Upper lobe of left lung (tissue), 6 donors: ENCODE measurements at places on chromosomes 1 and 21. TPM values are rescaled to one million over a fixed set of nuclear protein-coding genes. Genes with fewer than 3 reads are reported as not detected.

Gene RGS18
- 7.1 TPM for total RNA-seq

- H3K4me1 ChIP-seq: peaks cover 9% of the 10 kb centered on the region
- no peaks in the 10 kb centered on the region for H3K36me3 ChIP-seq
- no peaks in the 10 kb centered on the region for H3K27me3 ChIP-seq
- peak; percentile 66 for DNase-seq
These were observed 11.0 kb upstream of the LMX1A start for GRCh38 chr1:165367375-165367993.

Gene GNAI3
- total RNA-seq: 4.2 TPM

Gene ACTN2
- 1.4 TPM for total RNA-seq

DNA sequence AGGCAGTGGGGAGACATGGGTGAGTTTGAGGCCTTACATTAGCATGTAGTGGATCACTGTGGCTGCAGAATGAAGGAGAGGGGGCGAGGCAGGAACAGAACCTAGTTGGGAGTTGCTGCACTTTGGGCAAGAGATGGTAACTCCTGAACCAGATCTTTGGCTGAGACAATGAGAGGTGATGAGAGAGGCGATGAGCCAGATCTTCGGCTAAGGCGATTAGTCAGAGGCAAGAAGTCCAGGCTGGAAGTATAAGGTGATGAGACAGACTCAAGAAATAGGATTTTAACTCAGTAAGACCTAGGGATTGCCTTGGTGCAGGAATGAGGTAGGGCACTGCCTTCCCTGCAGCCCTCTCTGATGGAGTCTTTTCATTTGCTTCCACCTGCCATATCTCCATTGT, 9.1 kb upstream of the ARTN start:
- peaks cover 12% of the 10 kb centered on the region for H3K36me3 ChIP-seq
- no peak for DNase-seq
- H3K4me3 ChIP-seq: no peak overlapping the region
- no peaks in the 10 kb centered on the region for H3K27me3 ChIP-seq
- H3K27ac ChIP-seq: no peak overlapping the region
- no peaks in the 10 kb centered on the region for H3K4me1 ChIP-seq

DNA sequence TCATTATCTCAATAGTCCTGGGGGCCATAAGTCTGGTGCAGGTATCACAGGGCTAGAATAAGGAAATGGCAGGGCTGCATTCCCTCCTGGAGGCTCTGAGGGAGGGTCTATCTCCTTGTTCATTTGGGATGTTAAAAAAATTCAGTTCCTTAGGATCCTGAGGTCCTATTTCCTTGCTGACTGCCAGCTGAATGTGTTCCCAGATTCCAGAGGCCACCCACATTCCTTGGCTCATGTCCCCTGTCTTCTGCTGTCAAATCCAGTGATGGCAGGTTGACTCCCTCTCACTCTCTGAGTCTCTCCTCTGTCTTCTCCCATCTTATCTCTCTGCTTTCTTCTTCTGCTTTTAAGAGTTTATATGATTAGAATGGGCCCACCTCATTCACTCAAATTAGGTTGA, 400.6 kb downstream of the PTPRU start:
- H3K27me3 ChIP-seq: no peaks in the 10 kb centered on the region
- no peak overlapping the region for H3K27ac ChIP-seq
- H3K4me3 ChIP-seq: no peak overlapping the region
- DNase-seq: no peak
- H3K4me1 ChIP-seq: no peaks in the 10 kb centered on the region

- DNase-seq: no peak
- H3K4me3 ChIP-seq: no peak overlapping the region
- no peaks in the 10 kb centered on the region for H3K36me3 ChIP-seq
- peaks cover 7% of the 10 kb centered on the region for H3K4me1 ChIP-seq
These were observed 141.4 kb downstream of the PLPP3 start for GRCh38 chr1:56437959-56438358.

- H3K4me3 ChIP-seq: no peak overlapping the region
- H3K27ac ChIP-seq: no peak overlapping the region
- no peak for DNase-seq
These were observed 169.1 kb upstream of the SYT6 start for GRCh38 chr1:114322734-114323133.

Gene BRDT
- total RNA-seq: not detected

DNA sequence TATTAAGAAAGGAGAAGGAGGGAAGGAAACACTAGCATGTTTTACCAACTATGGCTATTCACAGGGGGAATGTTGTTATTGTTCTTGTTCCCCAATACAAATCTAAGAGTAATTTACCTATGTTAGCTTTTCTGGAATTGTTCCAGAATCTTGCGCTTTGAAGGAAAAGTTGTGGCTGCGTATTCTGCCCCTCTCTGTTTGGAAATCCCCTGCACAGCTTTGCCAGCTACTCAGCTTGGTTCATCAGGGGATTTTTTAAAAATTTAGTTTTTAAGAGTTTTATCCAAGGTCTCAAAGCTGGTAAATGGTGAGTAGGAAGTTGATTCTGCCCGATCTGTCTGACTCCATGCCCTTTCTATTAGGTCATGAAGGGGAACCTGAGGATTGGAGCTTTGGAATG, 9.5 kb upstream of the IRF6 start:
- H3K4me1 ChIP-seq: no peaks in the 10 kb centered on the region
- no peaks in the 10 kb centered on the region for H3K27me3 ChIP-seq
- no peaks in the 10 kb centered on the region for H3K36me3 ChIP-seq
- no peak for DNase-seq

DNA sequence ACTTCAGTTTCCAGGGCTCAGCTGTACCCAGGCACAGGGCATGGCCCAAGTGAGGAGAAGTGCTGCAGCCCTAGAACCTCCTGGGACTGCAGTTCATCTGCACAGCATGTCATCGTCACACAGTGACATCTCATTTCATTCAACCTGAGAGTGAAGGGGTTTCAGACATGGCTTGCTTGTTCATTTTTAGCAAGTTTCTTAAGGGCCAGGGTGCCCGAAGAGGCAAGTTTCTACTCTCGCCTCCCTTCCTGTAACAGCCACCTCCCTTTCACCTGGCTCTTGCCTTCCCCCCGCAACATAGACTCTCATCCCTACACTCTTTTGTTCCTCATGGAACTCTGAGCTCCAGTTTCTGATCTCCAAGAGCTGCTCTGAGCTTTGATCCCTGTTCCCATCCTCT, 108.1 kb downstream of the C1orf21 start:
- no peak for DNase-seq
- no peaks in the 10 kb centered on the region for H3K36me3 ChIP-seq
- H3K27ac ChIP-seq: no peak overlapping the region
- no peaks in the 10 kb centered on the region for H3K27me3 ChIP-seq
- H3K4me3 ChIP-seq: no peak overlapping the region

- H3K36me3 ChIP-seq: no peaks in the 10 kb centered on the region
- DNase-seq: peak; percentile 33
- no peak overlapping the region for H3K27ac ChIP-seq
- peaks cover 22% of the 10 kb centered on the region for H3K4me1 ChIP-seq
These were observed 51.0 kb downstream of the KIAA0319L start for GRCh38 chr1:35505911-35506798.

Gene PLA2G2C
- total RNA-seq: not detected

- no peak for DNase-seq
- H3K4me3 ChIP-seq: no peak overlapping the region
- no peaks in the 10 kb centered on the region for H3K36me3 ChIP-seq
- H3K27ac ChIP-seq: no peak overlapping the region
These were observed 476.3 kb upstream of the ZRANB2 start for GRCh38 chr1:71557138-71557537.

DNA sequence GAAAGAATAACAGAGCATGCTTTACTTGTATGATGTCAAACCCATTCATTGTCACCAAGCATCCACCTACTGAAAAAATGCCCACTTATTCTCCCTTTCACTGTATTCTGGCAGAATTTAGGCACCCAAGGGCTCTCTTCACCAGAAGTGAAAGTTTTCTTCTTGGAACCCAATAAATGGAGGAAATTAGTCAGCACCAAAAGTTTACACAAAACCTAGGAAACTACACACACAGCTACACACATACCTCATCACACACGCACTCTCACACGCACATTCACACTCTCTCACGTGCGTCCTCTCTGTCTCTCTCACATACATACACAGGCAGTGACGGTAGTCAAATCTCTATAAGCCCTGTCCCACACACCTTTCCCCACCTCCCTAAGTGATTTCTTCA, 37.6 kb downstream of the MCOLN2 start:
- H3K36me3 ChIP-seq: no peaks in the 10 kb centered on the region
- no peak overlapping the region for H3K27ac ChIP-seq
- H3K27me3 ChIP-seq: no peaks in the 10 kb centered on the region
- DNase-seq: no peak
- no peaks in the 10 kb centered on the region for H3K4me1 ChIP-seq
- no peak overlapping the region for H3K4me3 ChIP-seq

DNA sequence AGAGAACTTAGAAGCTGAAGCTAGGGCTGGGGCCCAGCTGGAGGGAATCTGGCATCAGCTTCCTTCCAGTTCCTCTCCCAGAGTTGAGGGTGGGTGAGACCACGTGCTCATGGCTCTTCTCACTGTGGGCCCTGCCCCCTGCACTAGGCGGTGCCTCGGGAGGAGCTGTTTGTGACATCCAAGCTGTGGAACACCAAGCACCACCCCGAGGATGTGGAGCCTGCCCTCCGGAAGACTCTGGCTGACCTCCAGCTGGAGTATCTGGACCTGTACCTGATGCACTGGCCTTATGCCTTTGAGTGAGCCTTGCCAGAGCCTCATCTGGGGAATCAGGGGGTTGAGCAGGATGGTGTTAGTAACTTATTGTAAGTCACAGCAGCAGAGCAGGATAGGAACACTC, 16.1 kb downstream of the AKR1A1 start:
- peaks cover 13% of the 10 kb centered on the region for H3K4me1 ChIP-seq
- H3K27me3 ChIP-seq: no peaks in the 10 kb centered on the region
- H3K4me3 ChIP-seq: no peak overlapping the region

Gene TMPRSS3
- 12.5 TPM for total RNA-seq

Gene AHDC1
- total RNA-seq: 31.4 TPM

DNA sequence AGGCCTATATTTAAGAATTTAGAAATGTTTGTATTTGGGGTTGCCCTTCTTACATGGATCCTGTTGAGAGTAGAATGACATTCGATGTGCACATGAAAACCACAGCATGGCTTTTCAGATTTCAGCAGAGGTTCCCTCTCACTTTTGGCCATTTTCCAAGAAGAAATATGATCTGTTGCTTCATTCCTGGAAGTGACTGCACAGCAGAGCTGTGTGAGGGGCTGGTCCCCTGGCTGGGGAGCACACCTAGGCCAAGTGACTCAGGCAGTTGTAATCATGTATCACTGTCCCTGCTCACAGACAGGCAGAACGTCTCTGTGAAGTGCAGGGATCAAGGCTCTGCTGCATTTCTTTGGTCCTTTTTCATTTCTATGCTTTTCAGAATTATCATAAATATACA, 32.3 kb downstream of the AGT start:
- H3K36me3 ChIP-seq: peaks cover 94% of the 10 kb centered on the region
- no peaks in the 10 kb centered on the region for H3K27me3 ChIP-seq
- no peaks in the 10 kb centered on the region for H3K4me1 ChIP-seq
- no peak overlapping the region for H3K4me3 ChIP-seq
- H3K27ac ChIP-seq: no peak overlapping the region
- no peak for DNase-seq

Gene LRRC38
- 0.11 TPM for total RNA-seq

Gene OPRD1
- not detected for total RNA-seq

- H3K27ac ChIP-seq: no peak overlapping the region
- peaks cover 6% of the 10 kb centered on the region for H3K4me1 ChIP-seq
- H3K36me3 ChIP-seq: no peaks in the 10 kb centered on the region
- no peak overlapping the region for H3K4me3 ChIP-seq
- H3K27me3 ChIP-seq: no peaks in the 10 kb centered on the region
These were observed 54.1 kb upstream of the TRIM67 start for GRCh38 chr1:231107600-231108326.

Gene CENPF
- total RNA-seq: 3.5 TPM

- DNase-seq: no peak
- H3K27ac ChIP-seq: no peak overlapping the region
- no peaks in the 10 kb centered on the region for H3K27me3 ChIP-seq
- no peak overlapping the region for H3K4me3 ChIP-seq
- no peaks in the 10 kb centered on the region for H3K36me3 ChIP-seq
These were observed 100.8 kb upstream of the DNAH14 start for GRCh38 chr1:224828691-224829090.

Gene HSPB7
- 4.8 TPM for total RNA-seq

DNA sequence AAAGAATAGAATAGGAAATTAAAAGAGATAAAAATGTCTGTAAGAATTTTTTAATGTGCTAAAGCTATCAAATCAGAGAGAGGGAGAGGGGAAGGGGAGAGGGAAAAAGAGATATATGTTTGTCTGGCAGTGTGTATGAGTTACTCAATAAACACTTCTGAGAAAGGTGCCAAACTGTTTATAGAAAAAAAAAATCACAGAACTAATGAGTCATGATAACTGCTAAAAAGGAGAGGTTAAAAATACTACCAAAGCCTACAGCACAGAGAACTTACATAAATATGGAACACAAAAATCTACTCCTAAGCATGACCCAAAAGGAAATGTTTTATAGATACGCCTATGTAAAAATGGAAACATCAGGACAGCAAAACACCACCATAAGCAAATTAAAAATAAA, 45.4 kb downstream of the SELENOF start:
- no peaks in the 10 kb centered on the region for H3K27me3 ChIP-seq
- DNase-seq: no peak
- no peaks in the 10 kb centered on the region for H3K4me1 ChIP-seq
- no peak overlapping the region for H3K27ac ChIP-seq

Gene GOLT1A
- 10.1 TPM for total RNA-seq

Gene SUMO3
- 95.4 TPM for total RNA-seq

- no peaks in the 10 kb centered on the region for H3K27me3 ChIP-seq
These were observed 199.1 kb downstream of the SLC45A1 start for GRCh38 chr1:8516793-8517556.

- no peak overlapping the region for H3K27ac ChIP-seq
- H3K4me1 ChIP-seq: no peaks in the 10 kb centered on the region
- no peaks in the 10 kb centered on the region for H3K36me3 ChIP-seq
- H3K4me3 ChIP-seq: no peak overlapping the region
These were observed 48.7 kb downstream of the TNN start for GRCh38 chr1:175116210-175116798.

Gene RHCE
- 2.4 TPM for total RNA-seq

Gene OLFML3
- 36.6 TPM for total RNA-seq

Gene ADCY10
- total RNA-seq: 0.11 TPM

DNA sequence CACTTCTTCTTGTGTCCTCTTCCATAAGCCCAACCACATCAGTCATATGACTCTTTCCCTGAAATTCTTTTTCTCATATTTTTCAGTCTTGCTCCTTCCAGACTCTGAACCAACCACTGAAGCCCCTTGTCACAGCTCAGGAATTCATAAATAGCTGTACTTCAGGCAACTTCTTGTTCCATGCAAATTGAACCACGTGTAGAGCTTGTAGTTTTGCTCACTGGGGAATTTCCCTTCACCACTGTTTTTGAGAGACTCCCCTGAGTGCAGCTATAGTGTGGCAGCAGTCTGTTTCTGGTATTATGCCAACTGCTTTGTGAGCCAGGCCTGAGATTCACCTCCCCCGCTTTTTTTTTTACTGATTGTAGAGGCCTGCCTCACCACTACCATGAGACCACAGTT, 150.3 kb upstream of the SPAG17 start:
- H3K27me3 ChIP-seq: no peaks in the 10 kb centered on the region
- no peak overlapping the region for H3K27ac ChIP-seq
- DNase-seq: no peak
- H3K4me1 ChIP-seq: peaks cover 3% of the 10 kb centered on the region

Gene CSF3R
- 246 TPM for total RNA-seq
